ENCODE measurements at places on chromosomes 13 and 19.
A peak's percentile ranks its signal among the peaks of the same experiment; 100 is the strongest.

DNA sequence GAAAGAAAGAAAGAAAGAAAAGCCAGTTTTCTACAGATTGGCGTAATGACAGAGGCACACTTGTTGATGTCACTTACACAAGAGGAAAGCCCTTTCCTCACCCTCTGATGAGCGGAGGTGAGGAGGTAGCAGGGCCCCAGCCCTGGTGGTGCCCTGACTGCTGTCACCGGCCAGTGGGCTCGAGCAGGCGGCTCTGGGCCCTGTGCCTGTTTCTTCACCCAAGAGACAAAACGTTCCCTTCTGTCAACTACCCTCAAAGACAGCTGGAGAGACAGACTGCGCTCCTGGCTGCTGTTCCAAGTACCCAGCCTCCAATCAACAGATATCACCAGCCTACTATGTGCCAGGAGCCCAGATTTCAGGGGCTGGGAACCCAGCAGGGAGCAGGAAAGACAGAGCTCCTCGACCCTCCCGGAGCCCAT, 10.1 kb downstream of the EPS15L1 start:
- DNase-seq = no peak

GRCh38 chr19:49672131-49672919, 4.7 kb upstream of the PRMT1 start:
- peak; percentile 77 for DNase-seq

GRCh38 chr13:102322211-102322610, 79.6 kb downstream of the FGF14 start:
- DNase-seq = no peak

GRCh38 chr13:60175571-60175970, 11.8 kb upstream of the DIAPH3 start:
- no peak for DNase-seq

DNA sequence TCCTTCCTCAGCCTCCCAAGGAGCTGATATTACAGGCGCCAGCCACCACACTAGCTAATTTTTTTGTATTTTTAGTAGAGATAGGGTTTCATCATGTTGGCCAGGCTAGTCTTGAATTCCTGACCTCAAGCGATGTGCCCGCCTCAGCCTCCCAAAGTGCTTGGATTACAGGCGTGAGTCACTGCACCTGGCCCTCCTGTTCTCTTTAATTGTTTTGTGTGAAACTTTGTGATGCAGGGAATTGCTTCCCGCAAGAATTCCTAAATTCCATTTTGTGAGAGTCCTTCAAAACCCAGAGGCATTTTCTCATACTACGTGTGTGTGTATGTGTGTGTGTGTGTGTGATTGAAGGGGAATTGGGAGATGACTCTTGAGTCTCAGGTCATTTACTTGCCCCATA, 65.0 kb upstream of the ZNF835 start:
- no peak for DNase-seq

- DNase-seq = no peak
Measured at GRCh38 chr13:112894673-112895481, 74.1 kb upstream of the MCF2L start.

DNA sequence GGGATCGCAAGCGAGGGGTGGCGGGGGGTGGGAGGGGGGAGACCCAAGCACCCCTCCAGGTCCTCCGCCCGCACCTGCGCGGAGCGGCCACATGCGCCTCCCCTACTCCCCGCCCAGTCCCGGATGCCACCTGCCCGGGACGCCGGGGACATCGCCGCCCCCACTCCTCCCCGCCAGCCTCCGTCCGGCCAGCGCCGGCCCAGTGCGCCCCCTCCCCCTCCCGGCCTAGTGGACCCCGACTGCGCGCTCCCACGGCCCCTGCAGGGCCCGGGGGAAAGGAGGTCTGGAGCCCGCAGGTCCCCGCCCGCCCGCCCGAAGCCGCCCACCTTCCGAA, 263 bp downstream of the RHPN2 start:
- DNase-seq = peak; percentile 40

All from mucosa of gallbladder (tissue), 1 donor.